ENCODE measurements at places on chromosomes 2 and 18.

DNA sequence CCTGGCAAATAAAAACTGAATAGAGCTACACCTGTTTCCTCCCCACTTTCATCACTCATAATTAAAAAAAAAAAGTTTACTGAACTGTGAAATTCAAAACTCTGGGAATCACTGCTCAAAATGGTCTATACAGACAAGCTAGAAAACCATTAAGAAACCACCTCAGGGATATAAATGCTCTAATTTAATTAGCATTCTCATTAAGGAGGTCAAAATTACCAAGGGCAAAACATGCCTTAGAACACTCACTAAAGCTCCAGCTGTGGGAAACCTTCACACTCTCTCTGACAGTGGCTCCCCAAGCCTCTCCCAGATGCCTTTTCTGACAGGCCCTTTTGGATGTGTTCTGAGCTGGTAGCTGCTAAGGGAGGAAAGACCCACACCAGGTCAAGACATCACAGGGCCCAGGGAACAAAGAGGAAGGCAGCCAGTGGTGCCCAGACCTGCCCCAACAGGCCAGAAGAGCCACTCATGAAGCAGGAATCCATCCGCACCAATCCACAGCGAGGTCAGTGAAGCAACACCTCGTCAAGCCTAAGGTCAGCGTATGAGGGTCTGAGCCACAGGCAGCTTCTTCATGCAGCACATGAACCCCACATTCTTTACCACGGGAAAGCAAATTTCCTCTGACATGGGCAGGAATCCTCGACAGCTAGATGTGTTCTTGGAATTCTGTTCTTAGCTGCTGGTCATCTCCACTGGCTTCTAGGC, 35.6 kb downstream of the XDH start:
- DNase-seq, result no peak

- no peak for DNase-seq
These were observed 103.4 kb upstream of the RASGRP3 start for GRCh38 chr2:33372940-33373553.

GRCh38 chr2:60527762-60528161, 25.7 kb downstream of the BCL11A start:
- DNase-seq, result no peak

GRCh38 chr2:141605163-141605562, 525.7 kb downstream of the LRP1B start:
- no peak for DNase-seq
